NCI-H69 (cell line): ENCODE measurements at places on chromosomes 6 and 20.
A peak's percentile ranks its signal among the peaks of the same experiment; 100 is the strongest.

GRCh38 chr6:129183681-129184301 is 300.9 kb downstream of the LAMA2 start:
- DNase-seq: no peak

GRCh38 chr20:408843-409696 is 971 bp downstream of the RBCK1 start:
- DNase-seq: peak; percentile 53

DNA sequence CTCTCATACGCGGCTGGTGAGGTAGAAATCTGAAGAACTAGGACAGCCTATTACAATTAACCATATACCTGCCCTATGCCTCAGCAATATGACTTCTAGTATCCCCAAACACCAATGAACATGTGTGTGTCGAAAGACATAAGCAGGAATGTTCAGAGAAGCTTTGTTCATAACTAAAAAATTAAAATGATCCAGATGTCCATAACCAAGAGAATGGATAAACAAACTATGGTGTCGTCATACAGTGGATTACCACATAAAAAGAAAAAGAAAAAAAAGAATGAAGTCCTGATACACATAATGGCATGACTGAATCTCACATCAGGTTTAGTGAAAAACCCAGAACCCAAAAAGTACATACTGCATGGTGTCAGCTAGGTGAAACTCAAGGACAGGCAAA is 73.9 kb downstream of the MDN1 start:
- no peak for DNase-seq

DNA sequence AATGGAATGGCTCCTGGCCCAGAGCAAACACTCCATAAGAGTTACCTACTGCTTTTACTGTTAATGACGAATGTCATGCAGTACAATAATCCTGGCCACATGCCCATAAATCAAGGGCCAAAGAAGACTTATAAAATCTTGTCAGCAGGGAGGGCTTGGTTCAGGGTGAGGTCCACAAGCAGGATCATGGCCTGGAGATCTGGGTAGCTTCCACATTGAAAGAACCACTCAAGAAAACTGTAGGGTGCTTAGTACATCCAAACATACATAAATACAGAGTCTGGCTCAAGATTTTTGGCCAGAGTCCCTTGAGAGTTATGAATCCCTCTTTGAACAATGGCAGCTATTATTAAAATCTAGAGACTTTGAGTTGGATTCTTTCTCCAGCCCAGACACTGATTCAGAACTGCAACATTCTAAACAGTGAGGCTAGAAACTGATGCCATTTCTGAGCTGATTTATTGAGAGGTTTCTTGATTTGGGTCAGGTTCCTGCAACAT is 188.7 kb downstream of the CDC5L start:
- DNase-seq: no peak

DNA sequence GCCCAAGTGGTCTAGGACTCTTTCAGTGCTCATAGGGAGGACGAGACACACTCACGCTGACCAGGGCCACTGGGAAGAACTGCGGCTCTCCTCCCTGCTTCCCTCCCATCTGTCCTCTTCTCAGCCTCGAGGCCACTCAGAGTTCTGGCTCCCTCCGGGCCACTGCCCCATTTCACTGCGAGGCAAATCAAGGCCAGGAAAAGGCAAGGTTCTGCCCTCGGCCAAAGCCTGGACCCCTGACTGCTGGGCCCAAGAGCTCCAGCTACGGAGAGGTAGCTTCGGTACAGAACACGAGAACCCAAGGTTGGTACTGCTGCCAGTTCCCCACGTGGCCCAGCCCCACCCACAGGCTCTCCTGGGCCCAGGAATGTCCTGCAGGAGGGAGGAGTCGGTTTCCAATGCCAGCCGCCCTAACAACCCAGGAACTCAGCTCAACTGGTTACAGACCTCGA is 14.7 kb downstream of the PI16 start:
- DNase-seq: no peak

DNA sequence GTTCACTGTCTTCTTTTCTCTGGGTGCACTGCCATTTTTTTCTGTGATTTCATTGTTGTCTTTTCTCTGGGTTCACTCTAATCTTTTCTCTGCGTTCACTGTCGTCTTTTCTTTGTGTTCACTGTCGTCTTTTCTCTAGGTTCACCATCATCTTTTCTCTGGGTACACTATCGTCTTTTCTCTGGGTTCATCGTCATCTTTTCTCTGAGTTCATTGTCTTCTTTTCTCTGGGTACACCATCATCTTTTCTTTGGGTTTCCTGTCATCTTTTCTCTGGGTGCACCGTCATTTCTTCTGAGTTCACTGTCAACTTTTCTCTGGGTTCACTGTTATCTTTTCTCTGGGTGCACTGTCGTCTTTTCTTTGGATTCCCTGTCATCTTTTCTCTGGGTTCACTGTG is 137.6 kb upstream of the MAP3K4 start:
- DNase-seq: no peak

GRCh38 chr20:750801-751200 is 17.5 kb downstream of the SLC52A3 start:
- no peak for DNase-seq

GRCh38 chr6:169938262-169938701 is 186.9 kb downstream of the ERMARD start:
- DNase-seq: no peak

- no peak for DNase-seq
Observed at GRCh38 chr20:15081261-15081660, 743.8 kb upstream of the FLRT3 start.

GRCh38 chr6:140446241-140446640 is 1071.8 kb upstream of the CITED2 start:
- DNase-seq: no peak

DNA sequence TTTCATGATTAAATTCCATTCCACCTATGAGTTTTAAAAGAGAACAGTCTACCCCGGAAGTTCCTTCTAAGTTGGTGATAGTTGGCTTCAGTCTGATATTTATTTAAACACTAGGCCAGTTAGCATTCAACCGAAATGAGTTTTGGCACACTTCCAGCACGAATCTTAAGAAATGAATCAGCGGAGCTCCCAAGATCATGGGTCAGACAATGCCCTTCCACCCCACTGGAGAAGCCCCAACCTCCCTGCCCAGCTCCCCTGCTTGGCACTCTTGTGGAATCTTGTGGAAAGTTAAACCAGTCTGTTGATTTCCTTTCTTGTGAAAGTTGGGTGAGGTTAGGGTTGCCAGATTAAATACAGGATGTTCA is 64.3 kb downstream of the MKKS start:
- DNase-seq: peak; percentile 79

DNA sequence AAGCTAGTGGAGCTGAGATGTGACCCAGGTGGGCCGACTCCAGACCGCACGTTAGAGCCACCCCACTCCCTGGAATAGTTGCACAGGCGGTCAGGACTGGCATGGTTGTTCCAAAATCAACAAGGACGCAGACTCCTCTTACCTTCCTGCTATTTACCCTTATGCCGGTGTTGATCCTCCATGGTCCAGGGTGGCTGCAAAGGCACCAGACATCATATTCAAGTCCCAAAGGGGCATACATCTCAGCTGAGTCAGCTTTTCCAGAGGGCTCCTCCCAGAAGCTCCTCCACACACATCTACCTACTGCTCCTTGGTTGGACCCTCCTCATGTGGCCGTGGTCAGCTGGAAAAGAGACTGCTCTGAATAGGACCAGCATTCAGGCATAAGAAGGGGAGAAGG is 112.2 kb downstream of the SYCP2 start:
- DNase-seq: no peak

- DNase-seq: peak; percentile 24
Observed at GRCh38 chr20:5890773-5891441, 59.4 kb downstream of the TRMT6 start.

DNA sequence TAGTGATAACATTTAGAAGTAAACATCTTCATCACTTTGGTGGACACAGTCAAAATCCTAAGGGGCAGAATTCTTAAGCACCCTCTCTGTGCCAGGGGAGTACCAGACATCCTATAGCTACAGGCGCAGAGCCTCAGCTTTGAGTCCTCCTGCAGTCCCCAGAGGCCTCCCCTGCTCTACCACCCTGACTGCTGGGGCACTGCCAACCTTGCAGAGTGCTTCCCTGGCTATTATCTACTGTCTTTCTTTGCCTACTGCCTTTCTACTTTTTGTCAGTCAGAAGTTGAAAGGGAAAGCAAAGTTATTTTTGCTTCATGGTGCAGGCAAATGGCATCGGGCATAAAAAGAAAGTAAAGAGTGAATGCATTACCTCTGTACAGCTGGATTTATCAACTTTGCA is 80.1 kb downstream of the AIG1 start:
- DNase-seq: no peak

GRCh38 chr6:55675941-55676340 is 96.9 kb upstream of the HMGCLL1 start:
- no peak for DNase-seq

DNA sequence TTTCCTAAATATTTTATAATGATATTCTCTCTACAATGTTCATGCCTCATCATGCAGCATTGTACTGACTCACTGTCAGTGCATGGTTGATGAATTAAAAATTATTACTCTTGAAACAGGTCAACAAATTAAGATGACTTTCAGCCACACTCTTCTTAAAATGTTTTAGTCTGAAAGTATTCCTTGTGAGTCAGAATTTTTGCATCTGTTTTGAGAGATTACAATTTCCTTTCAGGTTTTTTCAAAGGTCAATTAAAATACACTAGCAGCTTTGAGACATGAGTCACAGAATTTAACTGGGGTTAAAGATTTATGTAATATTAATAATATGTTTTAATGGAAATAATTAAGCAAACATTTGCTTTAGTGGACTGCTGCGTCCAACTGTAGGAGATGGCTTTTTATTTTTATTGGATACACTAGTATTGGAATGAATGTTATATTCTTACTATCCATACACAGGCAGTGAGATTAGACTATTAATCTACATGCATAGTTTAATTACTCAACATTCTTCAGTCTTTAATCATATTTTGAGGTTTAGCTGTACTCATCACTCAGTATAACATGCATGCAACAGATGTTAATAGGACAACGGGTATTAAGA is 9.7 kb downstream of the COL12A1 start:
- no peak for DNase-seq

GRCh38 chr20:53654932-53655624 is 61.4 kb upstream of the ZNF217 start:
- no peak for DNase-seq

DNA sequence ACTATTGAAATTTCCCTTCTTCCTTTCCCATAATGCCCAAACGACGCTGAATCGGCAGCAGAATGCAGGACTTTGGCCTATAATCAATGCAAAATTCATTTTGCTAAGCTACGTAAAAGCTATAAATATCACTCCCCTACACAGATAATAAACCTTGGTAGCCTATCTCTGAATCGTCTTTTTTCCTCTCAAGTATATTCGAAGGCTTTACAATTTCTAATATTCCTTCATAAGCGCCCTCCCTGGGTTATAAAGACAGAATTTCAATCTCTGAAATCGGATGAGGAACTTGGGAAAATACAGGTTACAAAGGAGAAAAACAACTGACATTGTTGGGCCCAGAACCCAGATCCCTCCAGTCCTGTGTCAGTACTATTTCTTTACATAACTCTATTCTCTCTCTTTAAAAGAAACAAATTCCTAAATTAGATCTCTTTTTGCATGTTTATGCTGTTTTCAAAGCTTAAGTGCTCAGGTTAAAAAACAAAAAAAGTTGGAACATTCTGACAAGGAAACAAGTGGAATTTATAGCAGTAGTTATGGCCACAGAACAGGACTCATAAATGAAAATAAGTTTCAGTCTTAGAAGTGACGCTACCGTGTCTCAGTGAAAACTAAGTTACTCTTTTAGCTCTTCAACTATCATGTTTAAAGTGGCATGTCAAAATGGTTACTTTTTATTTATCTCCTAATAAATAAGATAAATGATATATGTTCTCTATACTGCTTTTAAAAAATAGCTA is 84.5 kb downstream of the SESN1 start:
- DNase-seq: peak; percentile 57

DNA sequence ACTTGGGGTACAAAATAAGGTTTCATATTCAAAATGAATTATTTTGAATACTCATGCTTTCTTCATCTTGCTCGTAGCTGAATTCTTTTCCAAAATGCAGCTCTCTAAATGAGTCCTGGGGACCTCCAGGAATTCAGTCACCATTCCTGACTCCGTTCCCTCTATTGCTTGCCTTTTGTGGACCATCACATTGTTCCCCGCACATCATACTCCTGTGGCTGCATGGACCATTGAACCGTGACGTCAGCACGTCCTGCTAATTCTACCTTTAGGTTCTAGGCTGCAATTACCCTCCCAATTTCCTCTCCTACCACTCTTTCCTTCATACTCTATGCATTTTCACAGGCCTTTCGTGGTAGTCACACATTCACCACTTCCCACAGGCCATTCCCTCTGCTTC is 173.1 kb upstream of the ID4 start:
- DNase-seq: peak; percentile 44

GRCh38 chr6:144471986-144472385 is 186.9 kb downstream of the UTRN start:
- DNase-seq: no peak

- no peak for DNase-seq
Observed at GRCh38 chr6:57315851-57316250, 1.6 kb upstream of the PRIM2 start.

- peak; percentile 70 for DNase-seq
Observed at GRCh38 chr20:59525500-59526241, 78.7 kb upstream of the PHACTR3 start.

GRCh38 chr20:12331236-12331635 is 413.5 kb downstream of the BTBD3 start:
- DNase-seq: peak; percentile 71

GRCh38 chr6:119609865-119610264 is 260.3 kb upstream of the MAN1A1 start:
- DNase-seq: no peak

DNA sequence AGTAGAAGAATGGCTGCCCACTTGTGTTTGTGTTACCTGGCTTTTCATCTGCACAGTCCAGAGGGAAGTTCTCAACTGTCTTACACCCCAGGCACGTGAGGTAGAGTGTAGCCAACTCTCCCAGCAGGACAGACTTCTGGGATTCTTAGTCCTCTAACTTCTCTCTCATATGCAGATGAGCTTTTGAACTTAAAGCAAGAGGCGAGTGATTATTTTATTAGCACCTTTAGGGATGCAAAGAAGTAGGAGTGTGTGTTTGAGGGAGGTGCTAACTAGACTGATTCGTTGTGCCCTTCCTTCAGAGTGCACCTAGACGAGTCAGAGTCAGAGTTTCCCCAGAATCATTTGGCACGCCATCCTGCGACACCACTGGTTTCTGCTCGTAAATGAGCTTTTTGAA is 10.8 kb downstream of the CDYL start:
- DNase-seq: no peak
